ENCODE measurements at places on chromosomes 3 and 15. TPM values are rescaled to one million over a fixed set of nuclear protein-coding genes. Genes with fewer than 3 reads are reported as not detected.

SLC9C1 gene
- total RNA-seq: not detected

PP2D1 gene
- not detected for total RNA-seq

AMIGO3 gene
- 1.1 TPM for total RNA-seq

PODXL2 gene
- 6.9 TPM for total RNA-seq

SLC4A7 gene
- 32.1 TPM for total RNA-seq

PCBP4 gene
- 72.5 TPM for total RNA-seq

DAZL gene
- not detected for total RNA-seq

KCNH8 gene
- total RNA-seq: not detected

GPR149 gene
- not detected for total RNA-seq

SPTBN5 gene
- 1.7 TPM for total RNA-seq

DNAH12 gene
- 1.6 TPM for total RNA-seq

GOLGA8J gene
- total RNA-seq: not detected

CFAP100 gene
- not detected for total RNA-seq

KLF15 gene
- total RNA-seq: 0.59 TPM

VGLL3 gene
- total RNA-seq: 19.8 TPM

SKOR1 gene
- total RNA-seq: not detected

FAH gene
- total RNA-seq: 172 TPM

ZMYND10 gene
- 5.2 TPM for total RNA-seq

ALDH1A2 gene
- total RNA-seq: 0.78 TPM

SIDT1 gene
- under 0.01 TPM for total RNA-seq

GRK7 gene
- total RNA-seq: not detected

C3orf20 gene
- not detected for total RNA-seq

TMEM207 gene
- not detected for total RNA-seq

RPS17 gene
- 5,603 TPM for total RNA-seq

CKMT1A gene
- total RNA-seq: not detected

ZNF662 gene
- total RNA-seq: 0.29 TPM

CRYGS gene
- total RNA-seq: 1.1 TPM

GOLGA8B gene
- total RNA-seq: 11.3 TPM

GOLGA6B gene
- not detected for total RNA-seq

CD200R1 gene
- total RNA-seq: 0.48 TPM

NSMCE3 gene
- 9.3 TPM for total RNA-seq

CSPG5 gene
- total RNA-seq: 0.48 TPM

SLC28A1 gene
- total RNA-seq: not detected

GOLGA8M gene
- not detected for total RNA-seq

MCTP2 gene
- 39.5 TPM for total RNA-seq

RBPMS2 gene
- total RNA-seq: not detected

FYTTD1 gene
- total RNA-seq: 77.9 TPM

GHSR gene
- total RNA-seq: not detected

CFAP161 gene
- 0.59 TPM for total RNA-seq

CCDC54 gene
- not detected for total RNA-seq

SI gene
- total RNA-seq: not detected

ACP3 gene
- total RNA-seq: 0.59 TPM

TUSC7 gene
- total RNA-seq: not detected

SHC4 gene
- total RNA-seq: 1.9 TPM

SLC24A5 gene
- total RNA-seq: 0.29 TPM

THSD4 gene
- total RNA-seq: 25.2 TPM

GRM2 gene
- 0.10 TPM for total RNA-seq

BUB1B gene
- total RNA-seq: 126 TPM

FBXO40 gene
- under 0.01 TPM for total RNA-seq

CCDC14 gene
- 49.3 TPM for total RNA-seq

OIP5 gene
- 92.3 TPM for total RNA-seq

TTLL13 gene
- not detected for total RNA-seq
